ENCODE measurements at places on chromosomes 12 and 14.
A peak's percentile ranks its signal among the peaks of the same experiment; 100 is the strongest.

- no peak for DNase-seq
Measured at GRCh38 chr12:88986056-88986455, 366.2 kb downstream of the DUSP6 start.

DNA sequence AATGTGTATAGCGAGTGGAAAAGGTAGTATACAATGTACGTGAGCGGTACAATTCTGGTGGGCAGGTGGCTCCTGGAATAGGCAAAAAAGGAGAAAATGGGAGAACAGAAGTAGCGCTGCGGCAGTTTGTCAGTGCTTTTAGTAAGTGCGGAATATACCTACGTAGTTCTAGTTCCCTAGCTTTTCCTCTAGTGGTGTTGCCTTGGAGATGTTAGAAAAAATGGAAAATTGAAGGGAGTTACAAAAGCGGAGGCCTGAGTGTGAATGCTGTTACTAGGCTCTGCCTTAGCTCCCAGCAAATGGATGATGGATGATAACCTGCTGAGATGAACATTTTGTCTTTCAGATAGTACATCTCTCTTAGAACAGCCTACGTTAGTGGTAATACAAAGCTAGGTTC is 1.1 kb downstream of the TTC8 start:
- DNase-seq: no peak

DNA sequence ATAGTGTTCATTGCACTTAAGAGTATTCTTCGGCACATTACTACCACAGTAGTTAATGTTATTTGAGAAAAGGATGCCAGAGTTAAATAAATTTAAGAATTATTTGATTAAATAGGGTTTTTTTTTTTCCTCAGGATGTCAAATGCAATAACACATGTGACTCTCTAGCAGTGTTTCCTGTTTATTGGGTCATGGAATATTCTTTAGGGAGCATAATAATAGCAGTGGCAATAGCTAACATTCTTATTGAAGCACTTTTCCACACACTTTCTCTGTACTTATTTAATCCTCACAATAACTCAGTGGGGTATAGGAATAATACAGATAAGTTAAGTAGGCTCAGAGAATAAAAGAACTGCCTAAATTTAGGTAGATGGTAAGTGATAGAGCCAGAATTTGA is 44.3 kb downstream of the SCYL2 start:
- DNase-seq: no peak

- no peak for DNase-seq
Measured at GRCh38 chr12:113896194-113896593, 69.9 kb downstream of the RBM19 start.

- DNase-seq: no peak
Measured at GRCh38 chr14:57811998-57812546, 53.8 kb downstream of the SLC35F4 start.

DNA sequence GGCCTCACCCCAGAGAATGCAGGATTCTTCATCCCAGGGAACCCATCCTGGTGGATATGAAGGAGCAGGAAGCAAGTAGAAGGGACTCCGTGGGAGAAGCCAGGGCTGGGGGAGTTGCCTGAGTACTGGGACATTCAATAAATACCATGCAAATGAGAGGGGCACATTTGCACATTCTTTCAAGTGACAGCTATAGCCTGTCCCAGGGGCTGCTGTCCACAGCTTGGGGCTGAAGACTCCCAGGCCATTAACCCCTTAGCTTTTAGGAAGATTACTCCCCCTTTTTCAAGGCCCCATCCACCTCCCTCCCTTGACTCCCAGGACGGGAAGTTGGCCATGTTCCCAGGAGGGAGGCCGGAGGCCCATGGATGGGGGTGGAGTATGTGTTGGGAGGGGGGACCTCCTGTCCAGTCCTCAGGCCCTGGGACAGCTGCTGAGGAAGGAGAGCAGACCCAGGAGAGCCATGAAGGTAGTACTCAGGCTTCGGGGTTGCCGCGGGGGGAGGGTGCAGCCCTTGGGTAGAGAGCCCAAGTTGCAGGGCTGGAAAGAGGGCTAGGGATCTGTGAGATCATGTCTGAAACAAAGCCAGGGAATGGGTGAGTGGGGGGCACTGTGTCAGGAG is 974 bp upstream of the TNS2 start:
- DNase-seq: no peak

DNA sequence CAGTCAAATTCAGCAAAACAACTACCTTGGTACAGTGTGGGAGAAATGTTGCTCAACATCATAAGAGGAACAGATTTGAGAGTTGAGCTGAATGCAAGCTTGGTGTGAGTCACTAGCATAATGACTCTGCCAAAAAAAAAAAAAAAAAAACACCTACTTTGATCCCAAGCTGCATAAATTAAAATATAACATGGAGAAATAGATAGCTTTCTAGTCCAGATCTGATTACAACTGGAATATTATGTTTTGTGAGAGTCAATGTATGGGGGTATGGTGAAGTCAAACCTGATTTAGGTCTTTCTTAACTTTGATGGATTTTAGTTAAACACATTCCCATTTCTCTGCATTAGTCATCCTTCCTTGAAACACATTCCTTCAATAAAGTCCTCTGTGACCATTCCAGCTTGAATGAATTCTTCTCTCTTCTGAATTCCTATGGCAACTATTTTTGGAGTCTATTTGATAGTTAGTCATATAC is 188.1 kb downstream of the SLC5A8 start:
- DNase-seq: no peak

GRCh38 chr12:53518381-53518780 is 11.1 kb upstream of the NPFF start:
- DNase-seq: no peak

DNA sequence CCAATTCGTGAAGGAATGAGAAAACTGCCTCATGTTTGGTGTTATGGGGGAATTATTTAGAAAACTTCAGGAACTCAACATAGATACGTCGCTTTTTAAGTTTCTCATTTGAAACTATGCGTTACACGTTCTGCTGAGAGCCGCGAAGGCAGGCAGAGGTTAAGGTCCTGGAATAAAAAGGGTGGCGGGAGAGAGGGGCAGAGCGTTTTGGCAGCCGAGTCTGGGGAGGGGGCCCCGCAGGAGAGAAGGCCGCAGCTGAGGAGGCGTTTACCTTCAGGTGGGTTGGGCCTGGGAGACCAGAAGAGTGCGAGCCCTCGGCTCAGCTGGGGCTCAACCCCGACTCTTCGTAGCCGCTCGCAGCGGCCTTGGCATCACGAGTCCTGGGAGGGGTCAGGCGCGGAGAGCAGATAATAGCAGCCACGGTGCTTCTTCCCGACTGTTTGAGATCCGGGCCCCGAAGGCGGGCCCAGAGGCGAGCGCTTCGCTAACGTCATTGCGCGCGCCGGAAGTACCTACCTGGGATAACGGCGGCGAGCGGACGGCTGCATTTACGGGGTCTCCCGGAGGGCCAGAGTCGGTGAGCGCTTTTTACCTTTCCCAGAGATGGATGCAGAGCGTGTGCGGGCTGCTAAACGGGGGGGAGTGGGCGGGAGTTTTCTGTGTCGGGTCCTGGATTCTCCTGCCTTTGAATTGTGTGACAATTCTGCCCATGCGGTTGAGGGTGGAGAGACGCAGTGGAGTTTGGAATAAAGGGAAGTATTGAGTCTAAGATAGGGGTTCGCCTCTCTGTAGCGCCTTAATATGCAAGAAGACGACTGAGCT is at the start of the genes PPHLN1 and ZCRB1:
Gene PPHLN1 (plus strand): TSS at position 515 of the 822 bp plus-strand sequence. CDS start 9,736 bp downstream, outside the sequence.
Gene ZCRB1 (minus strand): TSS at position 442 of the 822 bp plus-strand sequence. CDS start 1,992 bp downstream, outside the sequence.
- DNase-seq: peak; percentile 65

- DNase-seq: no peak
Measured at GRCh38 chr14:93185349-93185720, 218 bp downstream of the LYSET start.

DNA sequence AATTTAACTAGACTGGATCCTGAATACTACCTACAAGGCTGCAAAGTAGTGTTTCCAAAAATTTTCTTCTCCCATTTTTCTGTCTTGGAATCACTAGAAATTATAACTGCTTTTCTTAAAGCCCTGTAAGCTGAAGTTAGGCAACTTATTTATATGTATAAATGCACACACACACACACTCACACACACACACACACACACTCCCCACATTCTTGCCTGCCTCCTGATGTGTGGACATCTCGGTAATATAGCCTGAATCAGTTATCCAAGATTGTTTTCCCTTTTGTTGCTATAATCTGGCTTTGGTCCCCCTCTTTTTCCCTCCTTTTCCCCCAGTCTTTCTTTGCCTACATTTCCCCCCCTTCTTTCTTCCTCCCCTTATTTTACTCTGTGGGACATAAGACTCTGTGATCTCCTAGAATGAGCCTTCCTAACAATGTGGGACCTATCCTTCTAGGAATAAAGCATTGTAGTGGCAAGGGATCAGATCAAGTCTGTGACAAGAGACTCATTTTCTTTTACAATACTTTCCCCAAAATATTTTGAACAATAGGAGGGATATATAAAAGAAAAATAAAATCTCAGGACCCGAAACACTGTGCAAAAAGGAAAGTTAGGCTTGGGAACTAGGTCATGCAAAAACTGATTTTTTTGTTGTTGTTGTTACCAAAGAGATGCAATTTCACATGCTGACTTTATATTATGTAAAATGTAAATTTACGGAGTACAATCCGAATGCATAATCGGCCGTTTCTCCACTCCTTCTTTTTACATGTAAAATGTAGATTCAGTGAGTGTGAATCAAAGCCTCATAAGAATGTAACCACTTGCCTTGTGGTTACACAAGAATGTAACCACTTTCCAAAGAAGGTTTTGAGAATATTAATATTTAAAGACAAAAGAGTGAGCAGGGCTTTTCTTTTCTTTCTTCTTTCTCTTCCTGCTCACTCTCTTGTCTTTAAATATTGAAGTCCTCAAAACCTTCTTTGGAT is 26.3 kb upstream of the CD69 start:
- no peak for DNase-seq

DNA sequence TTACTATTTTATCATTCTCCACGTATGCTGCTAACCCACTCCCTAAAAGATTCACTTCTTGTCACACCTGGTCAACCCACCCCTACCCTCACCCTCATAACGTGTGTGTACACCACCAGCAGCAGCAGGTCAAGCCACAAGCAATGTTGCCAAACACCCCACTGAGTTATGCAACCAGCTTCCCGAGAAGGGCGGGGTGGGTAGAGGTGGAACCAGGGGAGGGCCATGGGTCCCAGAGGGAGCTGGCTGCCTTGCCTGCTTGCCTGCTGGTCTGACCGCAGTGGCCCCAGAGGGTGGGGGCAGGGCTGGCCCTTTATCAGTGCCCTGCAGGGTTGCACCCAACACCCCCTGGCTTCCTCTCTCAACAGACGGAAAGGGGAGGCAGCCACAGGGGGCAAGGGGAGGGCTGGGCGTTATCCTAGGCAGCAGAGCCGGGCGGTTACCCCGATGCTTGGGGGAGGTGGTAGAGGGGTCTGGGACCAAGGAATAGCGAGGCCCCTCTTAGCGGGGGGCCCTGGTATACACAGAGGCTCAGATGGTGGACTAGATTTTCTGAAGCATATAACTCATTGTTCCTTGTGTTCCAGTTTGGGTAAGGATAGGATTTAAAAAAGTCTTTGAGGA is 3.5 kb upstream of the NFE2 start:
- no peak for DNase-seq

GRCh38 chr14:92224358-92224954 is 98.5 kb upstream of the SLC24A4 start:
- DNase-seq: no peak

DNA sequence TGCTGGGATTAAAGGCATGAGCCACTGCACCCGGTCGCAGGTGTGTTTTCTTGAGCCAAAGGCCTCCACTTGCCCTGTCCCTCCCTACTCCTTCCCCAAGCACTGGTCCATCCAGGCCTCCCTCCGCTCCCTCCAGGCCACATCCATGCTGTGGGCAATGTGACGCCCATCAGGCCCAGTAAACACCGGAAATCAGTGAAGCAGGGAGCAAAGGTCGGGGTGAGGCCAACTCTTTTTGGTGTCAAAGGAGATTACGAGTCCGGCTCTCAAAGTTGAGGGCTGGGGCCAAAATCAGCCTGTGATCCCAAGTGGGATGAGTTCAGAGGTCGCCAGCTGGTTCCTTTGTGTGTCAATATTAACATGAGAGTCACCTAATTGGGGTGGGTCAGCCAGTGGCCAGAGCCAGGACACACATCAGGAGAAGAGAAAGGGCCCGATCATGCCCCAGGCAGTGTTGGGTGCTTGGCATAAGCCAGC is 195.7 kb downstream of the RBM19 start:
- DNase-seq: no peak

- DNase-seq: no peak
Measured at GRCh38 chr14:75439989-75440388, 12.2 kb downstream of the JDP2 start.

DNA sequence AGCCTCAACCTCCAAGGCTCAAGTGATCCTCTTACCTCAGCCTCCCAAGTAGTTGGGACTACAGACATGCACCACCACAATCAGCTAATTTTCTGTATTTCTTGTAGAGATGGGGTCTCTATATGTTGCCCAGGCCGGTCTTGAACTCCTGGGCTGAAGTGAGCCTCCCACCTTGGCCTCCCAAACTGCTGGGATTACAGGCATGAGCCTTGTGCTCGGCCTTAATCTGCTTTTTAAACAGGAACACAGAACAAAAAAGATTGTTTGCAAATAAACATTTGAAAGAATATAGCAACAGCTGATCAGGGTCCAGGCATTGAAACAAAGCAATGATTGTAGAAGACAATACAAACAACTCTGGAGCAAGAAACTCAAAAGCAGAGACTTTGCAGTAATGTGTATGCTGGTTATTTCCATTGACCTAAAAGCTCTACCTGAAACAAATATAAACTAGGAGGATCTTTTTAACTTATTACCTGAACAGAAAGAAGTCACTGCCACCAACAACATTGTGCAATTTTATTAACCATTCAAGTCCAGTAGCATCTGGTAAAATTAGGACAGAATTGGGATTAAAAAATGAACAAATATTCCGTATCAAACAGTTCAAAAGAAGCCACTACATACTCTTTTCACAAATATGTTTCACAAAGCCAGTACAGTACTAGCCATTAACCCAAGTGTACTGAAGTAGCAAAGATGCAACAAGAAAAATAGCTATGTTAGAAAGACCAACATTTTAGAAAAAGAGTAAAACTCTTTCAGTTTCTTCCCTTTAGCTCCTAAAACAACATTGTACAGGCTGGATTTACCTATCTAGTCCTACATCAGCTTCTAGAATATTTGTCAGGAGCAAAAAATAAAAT is 14.2 kb downstream of the AMN1 start:
- no peak for DNase-seq

DNA sequence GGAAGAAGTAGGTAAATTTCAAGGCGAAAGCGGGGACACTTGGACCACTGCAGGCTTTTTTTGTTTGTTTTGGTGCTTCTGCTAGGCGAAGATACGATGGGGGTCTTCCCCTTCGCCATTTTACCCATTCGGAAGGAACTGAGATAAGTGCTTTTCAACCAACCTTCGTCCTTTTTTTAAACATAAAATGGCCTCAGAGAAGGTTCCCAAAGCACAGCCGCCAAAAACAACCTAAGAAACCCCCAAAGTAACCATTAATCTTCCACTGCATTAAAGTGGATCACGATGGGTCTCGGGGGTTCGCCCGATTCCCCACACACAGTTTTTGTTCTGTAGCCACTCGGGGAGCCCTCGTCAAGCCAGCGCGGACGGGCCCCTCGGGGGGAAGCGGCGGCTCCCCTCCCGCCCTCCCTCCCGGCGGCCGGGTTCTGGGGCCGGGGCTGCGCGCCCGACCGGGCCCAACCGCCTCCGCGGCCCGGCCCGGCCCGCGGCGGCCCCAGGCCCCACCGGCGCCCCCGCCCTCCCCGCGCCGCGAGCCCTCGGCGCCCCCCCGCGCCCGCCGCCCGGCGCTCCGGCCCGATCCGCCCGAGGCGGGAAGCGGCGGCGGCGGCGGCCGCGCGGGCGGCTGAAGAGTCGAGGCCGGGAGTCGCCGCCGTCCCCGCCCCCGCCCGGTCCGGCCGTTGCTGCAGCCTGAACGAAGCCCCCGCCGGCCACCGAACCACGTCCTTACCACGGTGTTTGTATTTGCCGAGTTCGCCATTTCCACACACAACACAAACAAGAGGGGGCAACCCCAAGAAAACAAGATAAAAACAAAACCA is 790 bp downstream of the GTF2A1 start:
- peak; percentile 21 for DNase-seq
